ENCODE measurements at places on chromosomes 3 and 15.

DNA sequence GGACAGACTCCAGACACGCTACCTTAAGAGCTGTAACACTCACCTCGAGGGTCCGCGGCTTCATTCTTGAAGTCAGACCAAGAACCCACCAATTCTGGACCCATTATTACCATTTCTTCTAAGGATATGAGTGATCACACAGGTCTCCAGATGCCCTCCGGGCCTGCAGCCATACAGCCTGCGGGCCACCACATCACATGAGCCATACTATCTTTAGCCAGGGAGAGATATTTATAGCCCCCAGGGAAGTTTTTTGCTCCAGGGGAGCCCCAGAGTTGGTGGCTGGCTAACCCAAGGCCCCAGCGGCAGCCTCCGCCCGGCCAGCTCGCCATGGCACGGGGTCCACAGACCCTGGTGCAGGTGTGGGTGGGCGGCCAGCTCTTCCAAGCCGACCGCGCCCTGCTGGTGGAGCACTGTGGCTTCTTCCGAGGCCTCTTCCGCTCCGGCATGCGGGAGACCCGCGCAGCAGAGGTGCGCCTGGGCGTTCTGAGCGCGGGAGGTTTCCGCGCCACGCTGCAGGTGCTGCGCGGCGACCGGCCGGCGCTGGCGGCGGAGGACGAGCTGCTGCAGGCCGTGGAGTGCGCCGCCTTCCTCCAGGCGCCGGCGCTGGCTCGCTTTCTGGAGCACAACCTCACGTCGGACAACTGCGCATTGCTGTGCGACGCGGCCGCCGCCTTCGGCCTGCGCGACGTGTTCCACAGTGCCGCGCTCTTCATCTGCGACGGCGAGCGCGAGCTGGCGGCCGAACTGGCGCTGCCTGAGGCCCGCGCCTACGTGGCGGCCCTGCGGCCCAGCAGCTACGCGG, at the start of gene KBTBD13:
Gene KBTBD13, plus strand, starts transcription at position 261 of the 805 bp plus-strand sequence. Its CDS starts 70 bp downstream, at position 331.
- DNase-seq, result no peak

DNA sequence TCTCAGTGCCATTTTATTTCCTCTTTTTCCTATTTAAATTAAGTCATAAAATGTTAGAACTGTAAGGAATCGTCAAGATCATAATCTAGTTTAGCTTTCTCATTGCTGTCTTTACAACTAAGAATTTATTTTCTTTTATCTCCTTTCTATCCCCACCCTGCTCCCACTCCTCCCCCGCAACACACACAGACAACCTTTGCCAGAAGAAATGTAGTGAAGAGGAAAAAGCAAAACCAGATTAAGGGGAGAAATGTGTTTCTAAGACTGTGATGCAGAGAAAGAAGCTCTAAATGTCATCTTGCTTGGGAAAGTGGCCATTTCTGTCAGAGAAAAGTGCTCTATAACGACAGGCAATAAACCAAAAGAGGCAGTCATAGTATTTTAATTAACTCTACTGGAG, 78.3 kb upstream of the MLF1 start:
- DNase-seq, result no peak

GRCh38 chr3:172476347-172476746, 28.1 kb upstream of the GHSR start:
- DNase-seq, result no peak

GRCh38 chr15:94164202-94164807, 67.1 kb upstream of the MCTP2 start:
- DNase-seq, result peak; percentile 80

DNA sequence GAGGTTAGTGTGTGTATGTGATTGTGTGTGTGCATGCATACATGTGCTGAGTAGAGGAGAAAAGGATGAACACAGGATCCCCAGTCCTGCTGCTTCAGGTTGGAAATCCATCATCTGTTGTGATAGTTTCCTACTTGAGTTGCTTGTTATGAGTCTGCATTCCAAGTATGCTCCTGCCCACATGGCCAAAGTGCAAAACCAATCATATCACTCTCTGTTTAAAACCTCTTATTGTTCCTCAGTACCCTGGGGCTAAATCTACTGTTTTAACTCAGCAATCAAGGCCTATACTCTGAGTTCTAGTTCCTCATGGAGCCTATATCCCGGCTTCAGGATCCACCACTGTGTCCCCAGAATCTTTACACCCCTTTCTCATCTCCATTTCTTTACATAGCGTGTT, 139.9 kb upstream of the TLE3 start:
- DNase-seq, result no peak

DNA sequence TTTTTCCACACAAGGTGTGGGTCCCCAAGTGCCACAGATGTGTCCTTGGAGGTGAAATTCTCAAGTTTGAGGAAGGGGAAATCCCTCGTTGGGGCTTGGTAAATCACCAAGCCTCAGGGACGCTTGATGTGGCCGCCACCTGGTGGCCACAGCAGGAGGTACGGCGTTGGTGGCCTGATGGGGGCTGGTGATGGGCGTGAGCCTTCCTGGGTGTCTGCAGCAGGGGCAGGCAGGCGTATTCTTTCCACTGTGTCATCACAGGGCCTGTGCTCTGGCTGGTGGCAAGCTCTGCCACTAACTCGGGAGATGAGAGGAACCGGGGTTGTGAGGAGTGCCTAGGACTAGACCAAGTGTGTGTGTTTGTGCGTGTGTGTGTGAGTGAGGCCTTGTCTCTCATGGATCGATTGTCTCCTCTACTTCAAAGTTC, 4.2 kb downstream of the ACOX2 start:
- peak; percentile 90 for DNase-seq

DNA sequence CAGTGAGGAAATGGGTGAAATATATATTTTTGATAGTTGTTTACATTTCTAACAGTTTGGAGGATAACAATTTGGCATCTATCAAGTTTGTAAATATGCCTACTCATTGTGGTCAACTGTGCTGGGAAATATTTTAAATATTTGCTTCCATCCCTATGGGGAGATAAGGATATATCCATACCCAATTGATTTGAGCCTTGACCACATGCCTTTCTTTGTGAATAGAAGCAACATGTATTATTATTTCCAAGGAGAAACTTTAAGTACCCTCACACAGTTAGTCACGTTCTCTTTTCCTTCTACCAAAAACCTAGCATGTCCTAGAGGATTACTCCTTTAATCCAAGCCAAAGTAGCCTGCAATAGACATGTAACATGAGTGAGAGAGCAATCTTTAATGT, 245.4 kb upstream of the CBLB start:
- no peak for DNase-seq

DNA sequence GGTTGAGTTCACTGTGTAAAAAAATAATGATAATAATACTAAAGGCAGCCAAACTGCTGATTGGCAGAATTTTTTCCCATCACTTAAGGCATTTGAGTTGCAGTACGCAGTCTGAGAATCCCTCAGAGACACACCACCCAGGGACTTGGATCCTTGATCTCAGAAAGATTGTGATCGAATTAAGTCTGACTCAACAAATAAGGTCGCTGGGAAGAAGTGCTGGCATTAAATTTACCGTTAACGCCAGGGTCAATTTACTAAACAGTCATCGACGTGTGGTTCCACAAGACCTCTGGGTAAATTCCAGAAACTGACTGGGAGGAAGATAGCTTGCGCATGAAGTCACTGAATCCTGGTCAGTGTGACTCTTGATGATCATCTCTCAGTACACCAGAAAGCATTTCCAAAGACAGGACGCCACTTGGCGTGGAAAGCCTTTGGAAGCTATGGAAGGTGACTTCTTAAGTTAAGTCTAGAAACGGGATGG, 48.3 kb upstream of the CGNL1 start:
- DNase-seq, result no peak

Data from ELF-1 (cell line).